NB4 (cell line): ENCODE measurements at places on chromosomes 2 and 18.

- DNase-seq, result no peak
Observed at GRCh38 chr2:159225025-159226016, 61.2 kb downstream of the WDSUB1 start.

DNA sequence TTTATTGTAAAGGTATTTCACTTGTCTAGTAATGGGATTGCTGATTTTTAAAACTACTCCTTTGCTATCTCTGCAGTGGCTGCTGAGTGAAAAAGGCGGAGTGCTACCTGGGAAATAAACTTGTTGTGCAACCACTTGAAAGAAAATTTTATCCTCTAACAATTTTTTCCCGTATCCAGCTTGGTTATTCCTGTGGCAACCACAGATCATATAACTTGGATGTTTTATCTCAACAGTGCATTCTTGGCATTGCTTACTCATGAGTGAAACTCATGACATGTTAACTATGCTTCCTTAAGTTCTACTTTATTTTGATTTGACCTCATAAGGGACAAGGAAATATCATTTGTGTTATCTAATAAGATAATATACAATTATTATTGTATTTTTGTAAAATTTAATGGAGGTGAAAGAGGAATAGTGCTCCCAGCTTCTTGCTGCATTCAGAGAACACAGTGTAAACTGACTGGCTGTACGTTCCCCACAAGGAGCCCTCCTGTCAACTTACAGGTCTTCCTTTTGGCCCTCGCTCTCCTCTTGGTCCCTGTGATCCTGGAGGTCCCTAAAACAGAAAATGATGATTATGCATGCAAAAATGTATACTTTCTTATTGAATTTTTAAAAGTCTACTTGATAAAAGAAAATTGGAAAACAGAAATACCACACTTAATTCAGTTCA is 82.7 kb downstream of the COL5A2 start:
- DNase-seq, result no peak

- no peak for DNase-seq
Observed at GRCh38 chr2:46955764-46956163, 40.2 kb upstream of the MCFD2 start.

GRCh38 chr2:197134206-197134605 is 176.4 kb downstream of the ANKRD44 start:
- no peak for DNase-seq
